ENCODE measurements at places on chromosomes 7 and 10.

DNA sequence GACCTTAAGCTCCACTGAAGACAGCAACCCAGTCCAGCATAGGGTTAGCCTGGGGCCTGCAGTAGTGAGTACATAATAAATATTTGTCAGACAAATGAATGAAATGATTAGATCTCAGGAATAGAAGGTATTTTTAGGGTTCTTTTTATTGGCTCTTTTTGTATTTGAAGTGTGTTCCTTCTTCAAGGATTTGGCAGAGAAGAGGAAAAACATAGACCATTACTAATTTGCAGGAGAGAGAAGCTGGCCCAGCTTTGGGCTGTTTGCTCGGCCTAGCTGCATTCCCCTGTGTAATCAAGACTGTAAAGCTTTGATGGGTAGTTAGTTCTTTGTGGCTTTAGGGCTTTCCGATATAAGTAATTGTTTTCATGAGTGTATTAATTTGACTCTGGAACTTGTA lies 64.2 kb downstream of the CNNM2 start:
- peak; percentile 61 for DNase-seq

- no peak for DNase-seq
Measured at GRCh38 chr10:6565588-6565987, 14.5 kb downstream of the PRKCQ start.

DNA sequence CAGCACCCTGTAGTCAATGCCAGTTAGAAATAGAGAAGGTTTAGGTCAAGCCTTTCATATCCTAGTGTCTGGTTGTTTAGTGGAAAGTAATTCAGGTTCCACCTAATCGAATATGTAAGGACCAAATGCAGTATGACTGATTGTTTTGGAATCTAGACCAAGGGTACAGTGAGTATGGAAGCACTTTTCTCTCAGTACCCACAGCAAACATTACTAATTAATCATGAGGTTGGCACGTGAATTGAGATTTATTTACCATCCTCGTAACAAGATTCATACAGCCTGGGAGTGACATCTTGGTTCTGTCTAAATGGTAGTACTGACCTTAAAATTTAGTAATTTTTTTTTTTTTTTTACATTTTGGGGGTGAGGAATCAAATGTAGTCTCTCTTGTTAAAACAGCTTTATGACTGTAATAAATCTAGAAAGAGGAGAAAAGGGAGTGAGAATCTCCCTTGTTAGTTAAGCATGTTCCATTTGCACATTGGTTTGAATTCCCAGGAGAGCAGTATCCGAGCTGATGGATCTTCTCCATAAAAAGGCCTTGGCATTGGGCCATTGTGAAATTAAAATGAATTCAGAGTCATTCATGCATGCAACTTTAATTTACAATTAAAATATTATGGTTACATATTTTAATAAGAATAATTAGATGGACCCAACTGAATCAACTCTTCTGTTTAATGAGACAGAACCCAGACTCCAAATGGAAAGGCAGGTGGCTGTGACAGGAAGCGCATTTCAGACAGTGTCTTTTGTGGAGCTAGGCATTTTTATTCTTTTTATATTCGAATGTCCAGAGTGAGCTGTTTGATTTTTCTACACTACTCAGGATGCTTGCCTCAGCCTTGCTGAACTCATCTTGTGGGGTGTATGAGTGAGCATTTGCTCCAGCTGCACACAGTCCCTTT lies 57.6 kb downstream of the SNX10 start:
- DNase-seq = no peak

GRCh38 chr10:1171586-1171985 lies 115.4 kb downstream of the WDR37 start:
- no peak for DNase-seq

GRCh38 chr7:1669954-1670893 lies at the start of gene ELFN1:
Gene ELFN1, plus strand, starts transcription at chr7:1670277. Its CDS starts 74,320 bp downstream, at chr7:1744597.
- DNase-seq = no peak

- no peak for DNase-seq
Measured at GRCh38 chr7:17152721-17153120, 145.7 kb upstream of the AHR start.

DNA sequence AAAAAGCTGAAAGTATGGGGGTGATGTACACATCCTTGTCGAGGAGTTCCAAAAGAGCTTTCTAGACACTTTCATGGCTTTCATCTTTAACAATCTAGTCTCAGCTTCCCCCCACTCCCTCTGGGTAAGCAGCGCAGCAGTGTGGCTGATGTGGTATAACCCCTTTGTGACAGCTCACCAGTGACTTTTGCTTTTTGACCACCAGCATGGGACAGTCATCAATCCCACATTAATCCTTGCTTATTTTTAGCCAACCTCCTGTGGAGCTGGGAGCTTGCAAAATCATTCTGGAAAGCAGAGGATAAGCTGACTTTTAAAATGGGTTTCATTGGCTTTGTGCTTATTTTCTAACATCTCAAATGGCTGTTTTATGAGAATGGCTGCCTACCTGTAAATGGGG lies 272.7 kb downstream of the HDAC9 start:
- no peak for DNase-seq

All from prostate gland (tissue), 2 donors.